ENCODE measurements at places on chromosomes 11 and 22.

- DNase-seq, result peak; percentile 29
Observed at GRCh38 chr22:37731804-37732471, 35.1 kb downstream of the TRIOBP start.

GRCh38 chr22:29308791-29309262 lies 2.4 kb downstream of the GAS2L1 start:
- no peak for DNase-seq

GRCh38 chr22:33054001-33054675 lies 4.0 kb downstream of the SYN3 start:
- no peak for DNase-seq

DNA sequence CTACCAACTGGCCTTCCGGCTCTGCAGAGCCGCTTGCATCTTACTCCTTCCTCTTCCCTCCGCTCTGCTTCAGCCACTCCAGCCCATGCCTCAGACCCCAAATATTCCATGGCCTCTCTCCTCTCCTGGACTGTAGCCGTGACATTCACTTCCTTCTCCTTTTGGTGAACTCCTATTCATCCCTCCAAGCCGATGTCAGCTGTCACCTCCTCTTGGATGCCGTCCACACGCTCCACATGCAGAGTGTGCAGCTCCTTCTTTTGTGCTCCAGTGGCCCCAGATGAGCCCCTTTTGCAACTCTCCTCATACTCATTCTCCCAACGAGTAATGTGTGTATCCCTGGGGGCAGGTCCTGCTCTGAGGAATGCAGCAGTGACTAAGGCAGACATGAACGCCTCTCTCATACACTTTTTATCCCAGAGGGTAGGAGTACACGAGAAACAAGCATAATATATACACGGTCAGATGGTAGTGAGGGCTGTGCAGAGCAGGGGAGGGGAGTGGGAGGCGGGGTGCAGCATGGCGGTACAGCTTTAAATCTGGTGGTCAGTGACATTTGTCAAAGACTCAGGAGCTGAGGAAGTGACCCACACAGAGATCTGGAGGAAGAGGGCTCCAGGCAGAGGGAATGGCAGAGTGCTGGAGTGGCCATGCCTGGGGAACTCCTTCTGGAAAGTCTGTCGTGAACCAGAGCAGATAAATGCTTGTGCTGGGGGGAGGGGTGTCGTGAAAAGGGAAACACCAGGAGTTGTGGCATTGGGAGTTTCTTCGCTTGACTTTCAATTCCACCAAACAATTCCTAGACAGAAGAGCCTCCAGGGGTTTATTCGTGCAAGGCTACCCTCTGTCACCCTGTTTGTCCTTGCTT lies 83.8 kb upstream of the ATXN10 start:
- no peak for DNase-seq

DNA sequence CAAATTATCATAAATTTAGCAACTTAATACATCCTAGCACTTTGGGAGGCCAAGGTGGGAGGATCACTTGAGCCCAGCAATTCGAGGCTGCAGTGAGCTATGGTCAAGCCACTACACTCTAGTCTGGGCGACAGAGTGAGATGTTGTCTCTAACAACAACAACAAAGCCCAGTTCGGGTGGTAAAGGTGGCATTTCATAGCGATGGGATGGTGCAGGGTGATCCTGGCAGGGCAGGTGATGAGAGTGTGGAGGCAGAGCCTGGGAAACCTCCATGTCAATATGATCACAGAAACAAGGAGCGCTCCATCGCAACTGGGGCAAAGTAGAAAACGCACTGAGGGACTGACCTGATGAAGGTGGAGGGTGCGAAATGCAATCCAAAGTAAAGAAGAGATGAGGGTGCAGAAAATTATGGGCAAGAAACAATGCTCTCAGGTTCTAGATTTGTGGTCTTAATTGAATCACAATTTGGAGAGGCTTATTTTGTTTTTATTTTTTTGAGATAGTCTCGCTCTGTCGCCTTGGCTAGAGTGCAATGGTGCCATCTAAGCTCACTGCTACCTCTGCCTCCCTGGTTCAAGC lies 32.8 kb upstream of the CLDN5 start:
- no peak for DNase-seq

DNA sequence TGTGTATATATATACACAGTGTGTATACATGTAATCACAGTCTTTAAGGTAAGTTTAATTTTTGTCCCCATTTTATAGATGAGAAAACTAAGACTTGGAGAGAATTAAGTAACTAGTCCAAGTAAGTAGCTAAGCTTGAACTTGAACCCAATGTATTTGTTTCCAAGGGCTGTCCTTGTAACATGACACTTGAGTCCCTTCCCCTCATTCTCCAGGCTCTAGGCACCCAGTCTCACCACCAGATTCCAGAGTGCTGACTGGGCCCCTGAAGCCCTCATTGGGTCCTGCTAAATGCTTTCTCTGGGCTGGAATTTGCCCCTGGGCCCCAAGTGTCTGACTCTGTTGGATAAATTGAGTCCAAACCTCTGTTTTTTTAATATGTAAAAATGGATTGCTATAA lies 45.5 kb downstream of the ADM start:
- DNase-seq, result no peak

GRCh38 chr11:66020212-66020611 lies 6.1 kb downstream of the CATSPER1 start:
- no peak for DNase-seq

DNA sequence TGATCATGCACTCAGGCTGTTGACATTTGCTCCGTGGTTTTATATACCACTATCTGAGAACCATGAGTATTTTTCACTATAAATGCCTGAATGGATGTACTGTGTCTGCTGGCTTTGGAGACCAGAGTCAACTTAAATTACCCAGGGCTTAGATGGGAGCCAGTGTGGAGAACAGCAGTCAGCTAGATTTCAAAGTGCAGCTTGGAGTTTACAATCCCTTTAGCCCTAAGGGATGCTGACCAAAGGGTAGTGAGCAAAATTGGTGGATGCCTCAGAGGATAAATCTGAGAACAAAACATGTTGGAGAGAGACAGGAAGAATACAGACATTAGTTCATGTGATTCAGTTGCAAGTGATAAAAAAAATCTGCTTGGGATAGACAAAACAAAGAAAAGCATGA lies 327.5 kb downstream of the C11orf87 start:
- DNase-seq, result no peak

DNA sequence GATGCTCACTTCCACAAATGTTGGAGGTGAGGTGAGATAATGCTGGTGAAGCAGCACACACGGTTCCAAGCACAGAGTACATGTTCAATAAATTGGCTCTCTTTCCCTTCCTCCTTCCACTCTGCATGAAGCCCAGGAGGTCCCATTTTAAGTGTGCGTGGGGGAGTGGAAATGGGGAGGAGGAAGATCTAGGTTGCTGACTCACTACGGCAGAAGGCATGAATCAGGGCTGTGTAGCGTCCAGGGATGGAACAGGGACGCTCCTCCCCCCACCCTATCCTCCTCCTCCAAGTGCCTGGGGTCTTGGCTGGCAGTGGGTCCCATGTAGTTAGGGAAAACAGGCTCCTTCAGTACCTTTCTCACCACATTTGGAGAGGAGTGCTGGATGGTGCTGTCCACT lies 44.2 kb downstream of the TRIM66 start:
- DNase-seq, result no peak

DNA sequence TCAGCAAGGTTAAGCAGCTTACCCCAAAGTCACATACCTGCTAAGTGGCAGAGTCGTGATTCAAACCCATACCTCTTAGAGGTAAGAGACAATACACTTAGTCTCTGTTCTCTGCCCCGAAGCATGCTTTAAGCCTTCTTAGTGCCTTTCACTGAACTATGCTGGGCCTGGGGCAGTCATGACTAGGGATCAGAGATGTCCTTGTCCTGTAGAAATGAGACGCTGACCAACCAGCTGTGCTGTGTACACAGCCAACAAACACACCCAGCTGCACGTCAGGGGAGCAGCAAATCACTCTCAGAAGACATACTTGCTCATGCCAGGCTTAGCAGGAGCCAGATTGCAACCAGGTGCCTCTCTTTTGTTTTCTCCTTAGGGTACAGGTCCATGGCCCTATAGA lies 255.7 kb downstream of the BUD13 start:
- DNase-seq, result no peak

DNA sequence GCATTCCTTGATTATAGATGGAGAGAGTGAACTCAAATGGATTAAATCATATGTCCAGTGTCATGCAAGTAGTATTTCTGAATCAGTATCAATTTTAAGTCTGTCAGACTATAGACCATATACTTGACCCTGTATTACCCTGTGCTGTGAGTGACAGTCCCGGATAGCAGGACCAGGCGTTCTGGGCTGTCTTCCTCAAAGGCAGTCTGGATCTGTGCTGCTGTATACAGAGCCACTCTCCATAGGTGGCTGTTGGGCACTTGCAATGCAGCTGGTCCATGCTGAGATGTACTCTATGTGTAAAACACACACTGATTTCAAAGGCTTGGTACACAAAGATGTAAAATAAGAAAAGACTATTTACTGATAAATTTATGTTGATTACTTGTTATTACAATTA lies 294.3 kb downstream of the OPCML start:
- DNase-seq, result no peak

- no peak for DNase-seq
Observed at GRCh38 chr11:66593303-66593635, 284 bp downstream of the CCS start.

DNA sequence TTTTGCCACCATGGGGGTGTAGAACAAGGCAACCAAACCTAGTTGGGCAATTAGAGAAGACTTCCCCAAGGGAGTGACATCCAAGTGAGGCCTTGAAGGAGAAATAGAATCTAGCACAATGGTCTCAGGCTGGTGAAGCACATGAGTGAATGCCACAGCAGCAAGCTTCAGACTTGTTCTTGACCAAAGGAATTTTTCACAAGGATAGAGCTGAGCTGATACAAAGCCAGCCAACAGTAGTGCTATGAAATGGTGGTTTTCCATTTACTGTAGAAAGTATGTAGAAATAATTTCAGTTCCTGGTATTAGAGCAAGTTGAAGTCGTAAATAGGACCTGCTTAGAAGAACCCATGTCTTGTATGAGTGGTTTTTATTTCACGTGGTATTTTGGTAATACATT lies 148.3 kb upstream of the RASSF10 start:
- no peak for DNase-seq

DNA sequence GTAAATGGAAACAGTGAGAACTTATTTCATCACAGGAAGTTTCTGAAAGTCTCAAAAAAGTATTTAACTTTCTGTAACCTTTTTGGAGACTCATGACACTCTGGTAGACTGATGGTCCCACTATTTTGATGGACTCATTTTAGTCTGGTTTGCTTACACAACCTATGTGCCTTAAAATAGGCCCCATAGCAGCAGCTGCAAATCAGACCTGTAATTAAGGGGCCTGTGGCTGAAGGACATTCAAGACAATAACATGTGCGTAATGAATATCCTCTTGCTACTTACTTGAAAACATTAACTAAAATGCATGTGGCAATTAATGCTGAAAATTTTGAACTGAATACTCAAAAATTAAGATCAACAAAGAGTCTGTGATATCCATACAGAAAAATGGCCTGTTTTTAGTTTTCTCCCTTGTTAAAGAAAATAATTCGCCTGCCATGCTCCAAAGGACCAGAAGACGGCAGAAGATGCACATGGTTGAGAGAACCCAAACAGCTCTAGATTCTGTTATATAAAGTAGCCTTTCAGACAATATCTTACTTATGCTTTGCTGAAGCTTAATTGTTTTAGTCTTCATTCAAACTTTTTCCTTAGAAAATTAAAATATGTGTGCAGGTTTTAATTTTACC lies 568.5 kb downstream of the KCNA4 start:
- no peak for DNase-seq

- no peak for DNase-seq
Observed at GRCh38 chr22:24583221-24584165, 9.4 kb downstream of the LRRC75B start.

DNA sequence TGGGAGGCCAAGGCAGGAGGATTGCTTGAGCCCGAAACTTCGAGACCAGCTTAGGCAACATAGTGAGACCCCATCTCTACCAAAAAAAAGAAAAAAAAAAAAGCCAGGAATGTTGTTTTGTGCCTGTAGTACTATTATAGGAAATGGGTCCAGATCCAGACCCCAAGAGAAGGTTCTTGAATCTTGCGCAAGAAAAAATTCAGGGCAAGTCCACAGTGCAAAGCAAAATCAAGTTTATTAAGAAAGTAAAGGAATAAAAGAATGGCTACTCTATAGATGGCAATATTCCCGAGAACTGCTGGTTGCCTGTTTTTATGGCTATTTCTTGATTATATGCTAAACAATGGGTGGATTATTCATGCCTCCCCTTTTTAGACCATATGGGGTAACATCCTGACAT lies 51.2 kb upstream of the RDX start:
- DNase-seq, result no peak

DNA sequence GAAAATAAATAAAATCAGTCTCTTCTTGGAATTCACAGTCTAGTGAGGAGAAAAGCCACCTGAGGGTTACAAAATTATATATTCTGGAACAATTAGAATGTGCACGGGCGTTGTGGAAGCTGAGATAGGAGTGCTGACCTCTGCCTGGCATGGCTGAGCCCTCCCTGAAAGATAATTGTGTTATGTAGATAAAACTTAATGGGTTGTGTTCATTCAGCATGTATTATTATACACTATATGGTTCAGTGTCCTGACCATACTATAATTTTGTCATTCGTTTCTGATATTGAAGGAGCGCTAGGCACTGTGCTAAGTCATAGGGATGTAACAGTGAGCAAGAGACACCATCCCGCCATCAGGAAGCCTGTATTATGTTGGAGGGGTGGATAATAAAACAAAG lies 3.7 kb downstream of the ACAT1 start:
- DNase-seq, result no peak

DNA sequence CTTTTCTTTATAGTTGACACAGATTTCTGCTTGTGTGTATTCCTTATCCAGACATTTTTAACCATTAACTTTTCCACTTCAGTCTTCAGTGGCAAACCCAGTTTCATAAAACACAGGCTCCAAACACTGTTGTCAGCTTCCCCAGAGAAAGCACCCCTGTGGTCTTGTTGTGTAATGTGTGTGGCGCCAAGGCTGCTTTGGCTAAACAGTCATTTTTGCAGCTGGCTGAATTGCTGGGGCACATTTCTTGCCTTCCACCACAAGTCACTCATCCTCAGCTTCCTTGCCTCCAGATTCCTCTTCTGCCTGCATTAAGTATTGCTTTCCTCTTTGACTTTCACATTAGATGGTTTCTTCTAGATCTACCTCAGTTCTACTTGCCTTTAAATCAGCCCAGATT lies 40.5 kb downstream of the ARHGAP1 start:
- DNase-seq, result no peak

GRCh38 chr11:65576232-65576866 lies 496 bp downstream of the EHBP1L1 start:
- no peak for DNase-seq

DNA sequence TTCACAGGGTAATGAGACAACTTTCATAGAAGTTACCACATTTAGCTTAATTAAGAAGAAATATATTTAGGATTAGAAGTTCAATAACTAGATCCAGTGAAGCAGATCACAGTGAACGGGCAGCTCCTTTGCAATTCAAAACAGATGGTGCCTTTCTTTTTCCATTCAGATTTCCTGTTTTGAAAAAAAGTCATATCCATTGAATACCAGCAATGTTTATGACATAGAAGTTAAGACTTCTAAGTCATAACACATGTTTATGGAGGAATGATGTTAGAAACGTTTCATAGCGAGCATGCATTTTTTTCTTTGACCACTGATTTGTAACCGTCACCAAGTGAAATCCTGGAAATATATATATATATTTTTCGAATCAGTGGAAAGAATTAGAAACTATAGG lies 24.7 kb downstream of the LUZP2 start:
- no peak for DNase-seq
